ENCODE measurements at places on chromosomes 11 and 22.

DNA sequence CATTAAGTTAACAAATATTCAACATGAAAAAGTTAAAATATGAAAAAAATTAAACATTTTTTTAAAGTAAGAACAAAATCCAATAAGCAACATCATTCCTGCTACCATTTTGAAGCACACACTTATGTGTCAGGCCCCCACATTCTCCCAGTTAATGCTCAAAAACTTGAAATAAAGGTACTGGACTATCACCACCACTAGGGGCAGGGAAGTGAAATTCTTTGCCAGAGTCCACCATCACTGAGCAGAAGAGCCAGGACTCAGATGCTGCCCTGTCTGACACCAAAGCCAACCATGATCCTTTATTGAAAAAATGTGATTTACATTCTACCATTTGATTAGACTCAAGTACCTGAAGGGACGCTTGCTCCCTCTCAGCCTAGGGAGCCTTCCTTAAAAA, 39.1 kb downstream of the PITPNB start:
- DNase-seq: no peak

- DNase-seq: no peak
Measured at GRCh38 chr11:10386361-10386760, 68.7 kb upstream of the AMPD3 start.

- DNase-seq: no peak
Measured at GRCh38 chr11:15169815-15170551, 55.3 kb downstream of the INSC start.

GRCh38 chr11:98589967-98590366, 430.8 kb upstream of the CNTN5 start:
- no peak for DNase-seq

GRCh38 chr22:32844251-32844650, 42.7 kb downstream of the TIMP3 start:
- no peak for DNase-seq

- no peak for DNase-seq
Measured at GRCh38 chr22:19971276-19972124, 29.9 kb upstream of the TXNRD2 start.

DNA sequence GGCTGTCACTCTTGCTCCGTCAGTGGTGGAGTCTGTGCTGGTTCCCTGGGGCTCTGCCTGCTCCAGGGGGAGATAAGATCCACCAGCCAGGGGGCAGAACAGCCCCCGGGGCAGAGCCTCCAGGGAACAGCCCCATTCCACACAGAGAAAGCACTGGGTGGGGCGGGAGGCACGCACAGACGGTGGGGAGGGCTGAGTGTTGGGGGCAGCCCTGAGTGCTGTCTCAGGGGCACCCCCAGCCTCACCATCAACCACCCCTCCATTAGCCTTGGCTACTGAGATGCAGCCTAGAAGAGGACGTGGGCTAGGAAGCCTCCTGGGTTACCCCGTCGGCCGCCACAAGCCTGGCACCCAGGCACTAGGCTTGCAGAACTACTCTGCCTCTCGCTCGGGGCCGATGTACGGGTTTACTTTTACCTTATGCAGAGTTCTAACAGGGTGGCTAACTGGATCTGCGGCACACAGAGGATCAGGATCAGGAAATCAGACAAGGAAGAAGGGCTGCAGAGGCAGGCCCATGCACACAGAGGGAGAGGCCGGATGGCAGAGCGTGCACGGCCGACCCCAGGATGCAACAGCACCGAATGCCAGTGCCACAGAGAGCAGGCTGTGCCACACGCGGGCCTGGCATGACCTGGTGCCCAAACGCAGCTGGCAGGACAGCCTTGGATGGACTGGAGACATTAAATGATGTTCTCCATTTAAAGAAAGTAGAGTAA, 140.5 kb downstream of the CTTN start:
- no peak for DNase-seq
